ENCODE measurements at places on chromosomes 16 and 17.

DNA sequence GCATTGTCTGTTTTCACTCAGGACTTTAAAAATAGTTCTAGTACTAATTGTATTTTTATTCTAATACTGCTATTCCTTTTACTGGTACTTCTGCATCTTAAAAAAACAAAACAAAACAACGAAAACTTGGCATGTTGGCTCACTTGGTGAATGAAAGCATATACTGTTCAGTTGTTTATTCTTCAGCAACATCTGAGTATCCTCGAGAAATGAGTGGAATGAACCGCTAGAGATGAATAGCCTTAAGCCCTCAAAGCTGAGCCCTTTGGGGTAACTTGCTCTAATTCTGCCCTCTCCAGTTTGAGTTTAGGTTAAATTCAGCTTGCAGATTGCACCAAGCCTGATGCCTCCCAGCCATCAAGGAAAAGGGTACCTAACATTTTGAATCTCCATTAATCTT is 126.5 kb downstream of the WWOX start:
- DNase-seq = no peak

GRCh38 chr17:9669551-9670008 is 24.3 kb downstream of the USP43 start:
- no peak for DNase-seq

- no peak for DNase-seq
Measured at GRCh38 chr16:58699151-58699550, 14.6 kb upstream of the SLC38A7 start.

DNA sequence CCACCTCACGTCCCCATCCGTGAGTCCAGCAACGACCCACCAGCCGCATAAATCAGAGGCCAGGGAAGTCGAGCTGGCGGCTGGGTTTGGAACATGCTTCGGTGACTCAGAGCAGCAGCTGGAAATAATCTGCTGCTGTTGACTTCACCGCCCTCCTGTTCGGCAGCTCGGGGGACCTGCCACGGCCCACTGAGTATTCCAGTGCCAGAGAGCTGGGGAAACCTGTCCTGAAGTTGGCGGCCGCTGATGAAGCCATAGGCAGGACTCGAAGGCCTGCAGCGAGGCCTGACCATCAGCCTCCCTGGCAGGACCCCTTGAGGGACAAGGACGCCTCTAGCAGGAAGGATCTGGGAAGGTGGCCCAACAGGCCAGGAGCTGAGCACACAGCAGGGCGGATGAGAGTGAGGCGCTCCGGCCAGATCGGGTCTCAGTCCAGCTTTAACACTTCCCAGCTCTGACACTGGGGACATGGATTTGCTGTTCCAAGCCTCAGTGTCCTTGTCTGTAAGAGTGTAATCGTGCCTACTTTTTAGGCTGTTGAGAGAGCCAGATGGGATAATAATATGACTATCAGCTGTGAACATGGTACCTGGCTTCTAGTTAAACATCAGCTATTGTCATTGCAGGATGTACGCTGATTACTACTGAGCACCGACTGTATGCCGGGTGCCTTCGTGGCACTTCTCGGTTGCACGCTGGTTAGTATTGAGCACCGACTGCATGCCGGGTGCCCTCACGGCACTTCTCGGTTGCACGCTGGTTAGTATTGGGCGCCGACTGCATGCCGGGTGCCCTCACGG is 50.4 kb upstream of the CIBAR2 start:
- DNase-seq = no peak

DNA sequence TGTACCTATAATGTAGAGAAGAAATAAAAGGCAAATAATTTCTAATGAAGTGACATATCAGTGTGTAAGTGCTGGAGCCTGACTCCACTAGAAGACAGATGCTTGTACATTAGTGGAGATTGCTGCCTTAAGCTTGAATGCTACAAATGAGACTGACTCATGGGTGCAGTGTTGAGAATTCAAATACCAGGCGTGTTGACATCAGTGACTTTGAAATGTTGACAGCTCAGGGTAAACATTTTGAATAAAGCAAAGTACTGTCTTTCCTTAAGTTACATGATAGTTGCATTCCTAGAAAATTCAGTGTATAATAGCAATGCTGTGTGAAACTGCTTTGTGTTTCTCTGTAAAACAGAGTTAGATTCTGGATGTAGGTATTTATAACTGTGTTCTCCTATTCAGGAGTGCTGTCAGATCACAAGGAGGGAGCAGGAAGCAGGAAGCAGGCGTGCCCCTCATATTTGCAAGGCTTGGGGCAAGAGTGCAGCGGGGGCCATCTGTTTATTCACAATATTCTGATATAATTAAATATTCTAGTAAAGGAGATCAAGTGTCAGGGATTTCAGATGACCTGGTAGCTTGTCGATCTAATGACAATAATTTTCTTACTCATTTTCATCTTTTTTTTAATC is 119.0 kb downstream of the SPECC1 start:
- no peak for DNase-seq

- no peak for DNase-seq
Measured at GRCh38 chr17:6024576-6024975, 45.6 kb upstream of the WSCD1 start.

DNA sequence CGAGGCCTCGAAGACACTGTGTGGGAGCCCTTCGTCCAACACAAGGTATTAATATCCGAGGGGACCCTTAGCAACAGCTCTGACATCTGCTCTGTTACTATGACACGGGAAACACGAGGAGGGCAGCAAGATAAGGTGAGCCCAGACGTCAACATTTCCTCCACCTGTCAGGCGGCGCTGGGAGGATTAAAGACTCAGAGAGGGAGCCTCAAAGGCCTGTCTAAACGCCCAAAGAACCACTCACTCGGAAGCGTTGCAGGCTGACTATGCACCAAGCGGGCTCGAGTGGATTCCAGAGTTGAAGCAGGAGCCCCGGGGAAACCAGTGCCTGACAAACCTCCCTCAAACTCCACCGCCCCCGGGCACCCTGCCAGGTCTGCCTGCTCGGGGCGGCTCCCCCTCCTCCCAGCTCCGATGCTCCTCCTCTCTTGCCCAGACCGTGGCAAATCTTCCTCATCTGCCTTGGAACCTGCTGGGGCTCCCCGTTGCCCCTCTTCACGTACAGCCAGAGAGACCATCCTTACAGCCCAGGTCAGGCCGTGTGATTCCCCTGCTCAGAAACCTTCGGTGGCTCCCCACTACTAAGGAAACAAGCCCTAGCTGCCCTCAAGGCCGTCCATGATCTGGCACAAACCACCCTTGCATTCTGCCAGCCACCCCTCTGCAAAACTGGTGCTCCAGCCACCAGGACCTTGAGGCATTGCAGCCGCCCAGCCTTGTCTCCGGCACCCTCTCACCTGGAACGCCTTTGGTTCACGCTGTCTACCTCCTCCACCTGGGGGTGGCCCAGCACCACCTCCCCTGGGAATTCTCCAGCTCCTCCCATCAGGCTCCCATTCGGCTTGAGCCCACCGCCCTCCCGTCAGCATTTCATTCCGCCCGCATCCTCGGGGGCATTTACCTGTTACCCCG is 16.2 kb downstream of the RPH3AL start:
- no peak for DNase-seq

- no peak for DNase-seq
Measured at GRCh38 chr17:81983011-81983638, 5.7 kb downstream of the ASPSCR1 start.

GRCh38 chr17:63024716-63025115 is 58.7 kb downstream of the TANC2 start:
- no peak for DNase-seq

GRCh38 chr17:2136241-2136640 is 81.3 kb downstream of the HIC1 start:
- no peak for DNase-seq
